ENCODE measurements at places on chromosomes 2 and 18.

GRCh38 chr2:204199357-204199756, 262.8 kb downstream of the ICOS start:
- DNase-seq: no peak

DNA sequence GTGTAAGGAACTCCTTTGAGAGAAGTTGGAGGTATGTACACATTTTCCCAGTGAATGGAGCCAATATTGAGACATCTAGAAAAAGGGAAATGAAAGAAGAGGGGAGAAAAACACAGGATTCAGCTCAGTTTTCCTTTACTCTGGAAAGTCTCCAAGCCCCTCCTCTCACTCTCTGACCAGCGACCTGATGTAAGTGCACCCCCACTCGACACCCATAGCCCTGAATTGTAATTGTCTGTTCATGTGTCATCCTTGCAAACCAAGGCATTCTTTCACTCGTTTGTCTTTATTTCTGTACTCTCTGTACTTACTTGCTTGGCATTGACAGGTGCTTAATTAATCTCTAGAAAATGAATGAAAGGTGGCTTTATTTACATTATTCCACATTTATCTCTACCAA, 55.7 kb upstream of the CTAGE1 start:
- no peak for DNase-seq

DNA sequence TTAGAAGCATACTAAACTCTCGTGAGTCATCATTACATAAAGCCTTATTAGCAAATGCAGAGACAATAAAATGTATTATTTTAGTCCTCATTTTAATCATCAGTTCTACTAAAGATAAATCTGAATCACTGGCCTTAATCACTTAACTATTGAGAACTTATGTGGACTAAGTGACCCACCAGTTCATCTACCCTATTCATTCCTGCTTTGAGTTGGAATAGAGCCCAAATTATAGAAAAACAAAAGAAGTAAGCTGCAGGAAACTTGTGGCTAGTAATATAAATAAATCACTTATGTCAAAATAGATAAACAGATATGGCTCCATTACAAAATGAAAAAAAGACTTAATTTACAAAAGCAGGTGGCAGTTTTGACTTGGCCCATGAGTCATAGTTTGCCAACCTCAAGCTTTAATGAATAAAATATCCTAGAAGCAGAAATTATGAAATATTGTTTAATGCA, 851.8 kb upstream of the CRIM1 start:
- DNase-seq: no peak

DNA sequence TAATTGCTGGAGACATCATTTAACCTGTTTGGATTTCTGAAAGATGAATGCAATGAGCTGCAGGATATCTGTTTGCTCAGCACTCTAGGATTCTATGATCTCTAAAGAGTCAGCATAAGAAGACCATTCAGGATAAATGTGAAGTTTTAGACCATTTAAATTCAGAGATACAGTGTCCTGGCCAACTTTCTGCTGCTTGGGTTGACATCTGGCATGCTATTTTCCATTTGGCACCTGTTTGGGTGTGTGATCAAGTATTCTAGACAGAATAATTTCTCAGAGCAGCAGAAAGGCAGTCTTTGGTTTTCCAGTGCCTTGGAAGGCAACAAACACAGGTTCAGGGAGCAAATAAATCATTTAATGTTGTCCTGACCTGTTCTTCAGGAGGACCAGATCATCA, 144.8 kb upstream of the NDUFV2 start:
- no peak for DNase-seq

- no peak for DNase-seq
Measured at GRCh38 chr2:238423561-238424312, 3.0 kb upstream of the ASB1 start.

- DNase-seq: no peak
Measured at GRCh38 chr2:207113414-207113813, 52.3 kb downstream of the KLF7 start.

GRCh38 chr2:145094370-145094769, 574.5 kb upstream of the ZEB2 start:
- DNase-seq: no peak

- no peak for DNase-seq
Measured at GRCh38 chr2:80473069-80473468, 168.5 kb upstream of the LRRTM1 start.

- DNase-seq: no peak
Measured at GRCh38 chr18:11078491-11078890, 70.9 kb downstream of the PIEZO2 start.

DNA sequence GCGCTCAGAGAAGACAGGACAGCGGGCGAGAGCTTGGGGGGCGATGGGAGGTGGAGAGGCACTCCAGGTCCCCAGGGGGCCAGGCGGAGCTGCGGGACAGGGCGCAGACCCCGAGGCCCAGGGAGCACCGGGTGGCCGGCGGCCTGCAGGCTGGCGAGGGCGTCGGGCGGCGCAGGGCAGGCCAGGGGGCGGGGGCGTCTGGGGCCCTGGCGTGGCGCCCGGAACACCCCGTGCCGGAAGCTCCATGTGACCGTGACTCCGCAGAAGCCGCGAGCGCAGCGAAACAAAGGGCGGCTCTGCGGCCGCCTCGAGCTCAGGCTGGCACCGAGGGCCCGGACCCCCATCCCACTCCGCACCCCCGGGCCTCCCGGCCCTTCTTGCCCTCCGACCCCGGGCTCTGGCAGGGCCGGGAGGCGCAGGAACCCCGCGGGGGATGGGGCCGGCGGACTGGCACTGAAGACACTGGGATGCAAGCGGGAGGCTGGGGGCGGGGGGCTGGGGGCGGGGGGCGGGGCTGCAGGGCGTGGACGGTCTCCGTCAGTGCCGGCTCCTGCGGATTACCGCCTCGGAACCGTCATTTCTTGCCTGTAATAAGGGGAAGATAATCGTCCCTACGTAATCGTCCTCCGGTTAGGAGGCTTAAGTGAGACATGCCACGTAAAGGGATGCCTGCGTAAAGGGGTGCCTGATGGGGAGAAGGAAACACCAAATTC, 19.1 kb downstream of the SH2D6 start:
- DNase-seq: peak; percentile 93

DNA sequence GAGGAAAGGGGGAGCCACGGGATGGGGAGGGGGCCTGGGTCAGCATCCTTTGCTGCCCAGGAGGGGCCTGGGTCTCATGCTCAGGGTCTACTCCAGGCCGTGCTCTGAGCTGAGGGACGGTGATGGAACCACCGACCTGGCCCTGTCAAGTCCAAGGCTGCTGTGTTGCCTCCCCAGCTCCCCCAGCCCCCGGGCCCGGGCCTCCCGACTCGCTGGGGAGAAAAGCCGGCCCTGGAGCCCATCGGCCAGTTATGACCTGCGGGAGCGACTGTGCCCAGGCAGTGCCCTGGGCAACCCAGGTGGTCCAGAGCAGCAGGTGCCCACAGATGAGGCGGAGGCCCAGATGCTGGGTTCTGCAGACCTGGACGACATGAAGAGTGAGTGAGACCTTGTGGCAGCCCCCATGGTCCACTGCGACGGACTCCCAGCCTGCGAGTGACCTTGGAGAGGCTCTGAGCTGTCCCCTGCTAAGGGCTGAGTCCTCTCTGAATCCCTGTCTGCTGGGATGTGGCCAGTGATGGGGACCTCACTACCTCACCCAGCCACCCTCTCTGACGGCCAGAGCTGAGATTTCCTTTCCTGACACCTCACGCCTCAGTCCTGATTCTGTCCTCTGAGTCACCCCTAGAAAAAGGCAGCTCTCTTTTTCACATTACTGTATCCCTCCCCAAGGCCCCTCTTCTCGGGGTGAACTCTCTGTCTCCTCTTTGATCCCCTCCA, 2.7 kb downstream of the SLC4A3 start:
- peak; percentile 17 for DNase-seq

GRCh38 chr18:36658611-36659010, 170.2 kb downstream of the TPGS2 start:
- DNase-seq: no peak

GRCh38 chr2:163187995-163188655, 349.6 kb upstream of the KCNH7 start:
- no peak for DNase-seq

DNA sequence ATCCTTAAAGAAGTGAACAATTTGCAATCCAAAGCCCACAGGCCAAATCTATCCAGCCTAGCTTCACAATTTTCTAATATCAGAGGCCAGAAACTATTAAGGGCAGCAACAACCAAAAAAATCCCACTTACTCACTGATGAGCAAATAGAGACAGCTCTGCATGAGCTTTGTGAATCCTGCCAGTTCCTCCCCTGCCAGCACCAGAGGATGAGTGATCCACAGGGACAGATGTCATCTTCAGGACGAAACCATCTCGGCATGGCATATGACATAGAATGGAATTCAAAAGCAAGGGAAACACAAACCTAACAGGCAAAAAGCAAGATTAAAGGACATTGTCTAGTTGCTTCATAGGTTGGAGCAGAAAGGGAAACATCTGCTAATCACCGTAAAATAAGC, 2.2 kb upstream of the DSC2 start:
- DNase-seq: no peak
